ENCODE measurements at places on chromosomes 12 and 14.

DNA sequence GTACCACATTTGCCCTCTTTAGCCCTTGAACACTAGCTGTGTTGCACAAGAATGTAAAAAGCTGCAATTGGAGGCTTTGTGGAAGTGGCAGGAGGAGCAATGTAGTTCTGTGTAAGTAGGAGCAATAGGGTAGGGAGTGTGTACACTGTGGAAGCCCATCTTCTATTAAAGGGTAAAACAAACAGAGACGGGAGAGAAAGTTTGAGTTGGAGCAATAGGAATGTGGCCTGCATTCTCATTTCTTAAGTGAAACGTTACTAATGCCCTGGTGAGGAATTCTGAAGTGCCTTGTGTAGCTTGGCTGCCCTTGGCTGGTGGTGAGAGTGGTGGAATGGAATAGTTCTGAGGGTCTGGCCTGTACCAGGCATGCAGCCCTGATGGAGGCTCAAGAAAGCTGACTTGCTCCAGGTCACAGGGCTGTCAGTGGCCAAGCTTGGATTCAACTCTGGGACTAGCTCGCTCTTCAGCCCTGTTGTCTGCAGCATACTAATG lies 38.8 kb upstream of the ATP23 start:
- no peak for DNase-seq

GRCh38 chr12:6360080-6360571 lies 15.2 kb downstream of the SCNN1A start:
- DNase-seq: no peak

- DNase-seq: no peak
These were observed 56.8 kb downstream of the MOK start for GRCh38 chr14:102248121-102248520.

GRCh38 chr14:51004801-51005526 lies 60.7 kb upstream of the PYGL start:
- DNase-seq: no peak

DNA sequence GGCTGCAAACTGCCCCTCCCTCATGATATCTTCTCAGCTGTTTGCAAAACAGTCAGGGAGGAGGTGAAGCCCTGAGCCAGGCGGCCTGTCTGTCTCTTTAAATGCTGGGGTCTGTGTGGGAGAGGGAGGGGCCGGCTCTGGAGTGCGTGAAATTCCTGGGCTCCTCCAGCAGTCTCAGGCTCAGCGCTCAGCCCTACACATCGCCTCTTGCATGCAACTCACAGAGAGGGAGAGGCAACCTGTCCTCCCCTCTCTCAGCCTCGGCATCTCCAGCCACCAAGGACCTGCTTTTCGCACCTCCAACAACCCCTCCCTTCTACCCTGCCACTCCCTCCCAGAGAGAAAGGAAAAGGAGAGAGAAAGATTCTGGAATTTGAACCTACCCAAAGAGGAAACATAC lies at the start of gene NRXN3:
NRXN3 (plus strand) TSS at position 171 of the 400 bp plus-strand sequence. CDS start 72,721 bp downstream, outside the sequence.
- no peak for DNase-seq

GRCh38 chr14:65170318-65170717 lies 68.0 kb upstream of the MAX start:
- no peak for DNase-seq

DNA sequence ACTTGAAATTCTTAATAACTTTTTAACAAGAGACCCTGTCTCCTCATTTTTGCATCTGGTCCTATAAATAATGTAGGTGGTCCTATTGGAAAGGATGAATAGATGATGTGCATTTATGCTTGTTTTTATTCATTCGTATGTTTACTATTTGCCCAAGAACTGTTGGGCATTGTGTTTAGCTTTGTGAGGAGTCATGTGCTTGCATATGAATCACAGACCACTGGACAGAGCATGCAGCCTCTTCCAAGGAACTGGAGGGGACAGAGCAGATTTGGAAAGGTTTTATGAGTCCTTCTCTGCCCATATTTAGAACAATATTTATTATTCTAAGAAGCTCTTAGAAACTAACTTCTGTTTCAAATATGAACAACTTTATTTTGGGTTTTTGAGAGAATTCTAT lies 414.0 kb downstream of the SOX5 start:
- no peak for DNase-seq

DNA sequence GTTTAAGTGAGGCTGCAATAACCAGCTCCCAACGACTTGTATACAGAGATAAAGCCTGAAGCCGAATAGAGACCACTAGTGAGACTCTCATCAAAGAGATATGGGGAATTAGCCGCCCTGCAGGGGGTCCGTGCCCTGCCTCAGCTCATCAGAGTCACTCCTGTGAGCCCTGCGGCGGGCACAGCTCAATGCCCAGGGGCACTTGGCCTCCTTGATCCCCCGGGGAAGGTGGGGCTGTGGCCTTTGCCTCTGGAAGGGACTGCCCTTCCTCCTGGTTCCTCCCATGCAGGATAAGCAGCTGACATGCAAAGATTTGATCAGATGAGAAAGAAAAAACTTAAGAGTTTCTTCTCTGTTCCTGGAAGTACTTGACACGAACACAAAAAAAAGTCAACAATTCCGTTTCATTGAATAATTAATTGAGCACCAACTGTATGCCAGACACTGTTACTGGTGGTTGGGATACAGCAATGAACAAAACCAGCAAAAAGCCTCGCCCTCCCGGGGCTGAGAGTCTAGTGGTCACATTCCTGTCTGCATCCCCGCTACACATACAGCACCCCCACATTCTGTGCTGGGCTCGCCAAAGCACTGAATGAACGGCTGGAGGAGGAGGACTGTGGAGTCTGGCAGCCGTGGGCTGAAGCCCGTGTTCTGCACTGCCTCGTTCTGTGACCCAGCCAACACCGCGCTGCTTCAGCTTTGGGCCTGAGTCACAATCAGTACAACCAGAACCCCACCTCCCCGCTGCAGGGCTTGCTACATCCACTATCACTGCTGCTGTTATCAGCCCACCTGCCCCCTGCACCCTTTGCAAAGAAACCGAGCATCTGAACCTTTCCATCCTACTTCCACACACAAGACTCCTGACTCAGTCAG lies 10.3 kb downstream of the TTC7B start:
- DNase-seq: no peak

DNA sequence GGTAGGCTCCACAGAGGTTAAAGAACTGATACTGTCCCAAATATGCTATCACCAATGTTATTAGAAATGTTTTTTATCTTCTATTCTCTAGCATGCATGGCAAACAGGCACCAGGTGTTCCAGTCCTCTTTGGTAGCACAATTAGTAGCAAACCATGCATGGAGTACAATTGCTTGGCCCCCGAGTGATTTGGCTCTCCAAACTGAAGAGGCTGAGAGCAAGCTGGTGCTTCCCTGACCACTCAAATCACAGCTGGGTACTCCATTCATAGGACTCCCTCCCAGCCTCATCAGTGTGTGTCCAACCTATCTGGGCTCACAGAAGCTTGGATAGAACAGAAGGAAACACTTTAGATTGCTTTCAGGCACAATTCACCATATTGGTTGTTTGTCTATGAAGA lies 93.4 kb downstream of the DIO2 start:
- no peak for DNase-seq

DNA sequence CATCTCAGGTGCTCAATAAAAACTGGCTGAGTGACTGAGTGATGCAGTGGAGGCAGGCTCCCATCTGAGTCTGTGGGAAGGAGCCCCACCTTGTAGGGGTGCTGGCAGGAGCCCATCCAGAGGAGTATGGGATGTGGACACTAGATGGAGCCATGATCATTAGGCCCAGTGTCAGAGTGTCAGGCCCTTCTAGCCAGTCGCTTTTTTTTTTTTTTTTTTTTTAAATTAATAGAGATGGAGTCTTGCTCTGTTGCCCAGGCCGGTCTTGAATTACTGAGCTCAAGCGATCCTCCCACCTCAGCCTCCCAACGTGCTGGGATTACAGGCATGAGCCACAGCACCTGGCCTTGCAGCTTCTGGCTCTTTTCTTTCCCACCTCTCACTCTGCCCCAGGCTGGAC lies 11.5 kb downstream of the RITA1 start:
- DNase-seq: no peak

- DNase-seq: no peak
These were observed 12.2 kb downstream of the CAPZA3 start for GRCh38 chr12:18750085-18750484.

DNA sequence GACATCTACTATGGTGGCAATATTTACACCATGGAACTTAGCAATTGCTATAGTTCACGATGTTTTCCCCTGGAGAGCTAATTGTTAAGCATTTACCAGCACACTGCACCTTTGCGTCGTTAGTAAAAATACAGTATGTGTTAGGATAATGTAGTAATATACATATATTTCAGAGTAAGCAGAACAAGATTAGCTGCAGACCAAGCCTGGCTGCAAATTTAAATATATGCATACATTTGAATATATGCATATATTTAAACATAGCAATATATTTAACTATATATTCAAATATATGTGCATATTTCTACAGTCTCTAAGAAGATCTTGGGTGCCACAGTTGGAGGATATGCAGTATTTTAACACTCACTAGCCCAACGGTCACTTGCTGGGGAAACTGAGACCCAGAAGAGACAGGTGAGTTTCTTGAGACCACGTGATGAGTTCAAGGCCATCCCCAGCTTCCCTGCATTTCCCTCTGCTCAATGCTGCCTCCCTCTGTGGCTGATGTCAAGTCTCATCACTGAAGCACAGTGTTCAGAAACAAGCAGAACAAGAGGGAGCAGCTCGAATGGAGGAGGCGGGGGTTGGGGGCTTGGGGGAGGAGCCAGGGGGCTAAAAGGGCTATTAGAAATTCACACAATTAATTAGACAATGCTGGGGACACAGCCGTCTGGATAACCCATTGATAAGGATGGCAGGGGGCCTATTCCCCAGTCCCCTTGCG lies 708.0 kb downstream of the MED13L start:
- DNase-seq: no peak

DNA sequence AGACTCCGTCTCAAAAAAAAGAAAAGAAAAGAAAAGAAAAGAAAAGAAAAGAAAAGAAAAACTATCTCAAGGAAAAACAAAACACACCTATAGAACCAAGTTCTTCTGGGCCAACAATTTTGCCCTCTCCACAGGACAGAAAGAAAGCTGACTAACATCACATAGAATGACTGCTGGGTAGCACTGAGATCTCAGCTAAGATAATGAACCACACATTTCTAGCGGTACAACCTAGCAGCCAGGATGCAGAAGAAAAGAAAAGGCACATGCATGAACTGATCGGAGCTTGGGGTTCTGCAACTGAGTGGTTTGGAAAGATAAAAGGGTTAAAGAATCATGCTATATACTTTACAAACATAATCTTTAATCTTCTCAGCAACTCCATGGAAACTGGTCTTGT lies 19.5 kb downstream of the TMED10 start:
- no peak for DNase-seq

DNA sequence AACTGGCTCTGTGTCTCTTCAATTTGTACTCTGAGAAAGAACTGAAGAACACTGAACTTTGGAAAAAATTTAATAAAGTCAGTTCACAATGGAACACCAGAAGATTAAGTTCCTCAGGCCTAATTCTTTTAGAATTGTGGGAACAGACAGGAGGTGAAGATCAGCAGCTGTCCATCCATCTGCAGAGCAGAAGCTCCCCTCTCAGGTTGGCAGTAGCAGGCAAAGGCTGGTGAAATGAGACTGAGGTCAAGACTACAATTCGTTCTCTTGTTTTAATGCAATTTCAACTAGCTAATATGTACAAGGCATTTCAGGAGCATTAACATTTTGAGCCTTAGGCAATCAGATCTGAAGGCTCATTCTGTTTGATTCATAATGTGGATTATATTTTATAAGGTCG lies 10.3 kb upstream of the TRHDE start:
- DNase-seq: no peak

DNA sequence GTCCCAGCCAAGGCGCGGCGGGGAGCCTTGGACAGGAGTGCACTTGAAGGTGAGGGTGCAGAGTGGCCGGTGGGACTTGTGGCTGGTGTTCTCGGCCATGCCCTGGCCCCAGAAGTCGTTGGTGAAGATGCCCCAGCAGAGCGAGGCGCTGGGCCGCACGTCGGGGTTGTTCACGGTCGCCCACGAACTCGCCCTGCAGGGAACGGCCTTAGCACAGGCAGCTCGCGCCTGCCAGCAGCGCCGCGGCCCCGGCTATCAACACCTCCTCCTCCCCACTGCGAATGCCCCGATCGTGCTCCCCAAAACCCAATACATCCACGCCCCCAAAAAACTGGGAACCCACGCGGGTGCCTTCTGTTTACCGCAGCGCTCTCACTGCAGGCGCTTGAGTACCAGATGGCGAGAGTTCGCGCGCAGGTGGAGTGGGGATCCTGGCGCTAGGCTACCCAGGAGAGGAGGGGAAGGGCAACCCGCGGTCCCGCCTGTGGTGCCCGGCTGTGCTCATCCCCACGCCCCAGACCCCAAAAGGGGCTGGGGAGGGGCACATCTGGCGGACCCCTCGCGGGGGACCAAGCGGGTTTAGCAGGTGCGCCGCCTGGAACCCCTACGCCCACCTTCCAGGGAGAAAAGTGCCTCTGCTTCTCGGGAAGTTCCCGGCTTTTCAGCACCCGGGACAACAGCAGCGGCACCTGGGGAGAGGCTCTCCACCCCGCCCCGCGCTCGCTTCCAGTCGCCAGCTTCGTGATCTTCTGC lies 386.3 kb upstream of the TMTC1 start:
- DNase-seq: no peak

DNA sequence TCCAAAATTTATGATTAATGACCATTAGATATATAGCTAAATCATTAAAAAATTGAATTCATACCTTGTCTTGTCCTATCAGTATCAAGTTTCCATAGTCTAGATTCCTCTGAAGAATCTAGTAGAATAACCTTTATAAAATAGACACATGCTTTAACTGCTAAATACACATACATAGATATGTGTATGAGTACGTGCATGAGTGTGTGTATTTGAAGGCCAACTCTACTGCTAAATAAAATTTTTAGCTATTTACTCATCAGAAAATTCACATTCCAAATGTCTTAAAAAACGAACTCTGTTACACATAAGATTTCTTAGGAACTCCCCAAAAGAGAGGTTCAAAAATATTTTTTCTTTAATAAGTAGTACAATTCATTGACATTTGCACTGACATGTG lies 233.0 kb downstream of the SSPN start:
- no peak for DNase-seq

DNA sequence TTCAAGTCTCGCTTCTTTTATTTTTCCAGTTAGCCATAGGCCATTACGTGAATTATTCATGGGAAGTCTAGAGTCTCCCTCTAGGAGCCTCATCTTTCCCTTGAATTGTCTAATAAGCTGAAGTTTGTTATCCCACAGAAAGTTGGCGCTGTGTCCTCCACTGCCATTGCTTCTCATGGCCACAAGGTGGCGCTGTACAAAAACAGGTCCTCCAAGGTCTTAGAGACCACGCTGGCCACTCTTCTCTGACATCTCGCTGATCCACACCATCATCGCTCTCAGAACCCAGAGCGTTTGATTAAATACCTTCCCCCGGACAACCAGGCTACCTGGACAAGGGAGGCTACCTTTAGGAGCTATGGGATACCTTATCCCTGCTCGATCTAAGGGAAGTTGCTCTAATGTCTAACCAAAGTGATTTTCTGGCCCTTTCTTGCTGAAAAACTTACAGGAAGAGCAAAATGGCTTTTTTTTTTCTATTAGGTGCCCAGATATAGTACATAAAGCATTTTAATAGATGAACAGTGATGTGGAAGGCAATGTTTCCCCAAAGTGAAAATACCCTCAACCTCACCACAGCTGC lies 110.0 kb downstream of the CCDC60 start:
- DNase-seq: no peak

- no peak for DNase-seq
These were observed 91.6 kb downstream of the HELB start for GRCh38 chr12:66393890-66394289.

- DNase-seq: no peak
These were observed 90.4 kb downstream of the LRP6 start for GRCh38 chr12:12176402-12176801.

All from vagina (tissue), 2 donors.